ENCODE measurements at places on chromosomes 11 and 22. TPM values are rescaled to one million over a fixed set of nuclear protein-coding genes. Genes with fewer than 3 reads are reported as not detected.

NECTIN1 gene
- 4.3 TPM for total RNA-seq

IGSF9B gene
- not detected for total RNA-seq

ART1 gene
- not detected for total RNA-seq

UFD1 gene
- 119 TPM for total RNA-seq

ZNF280B gene
- total RNA-seq: 0.38 TPM

All from dermis microvascular lymphatic vessel endothelial cell (primary cell).